ENCODE measurements at places on chromosomes 5 and 9. TPM values are rescaled to one million over a fixed set of nuclear protein-coding genes. Genes with fewer than 3 reads are reported as not detected.

DNA sequence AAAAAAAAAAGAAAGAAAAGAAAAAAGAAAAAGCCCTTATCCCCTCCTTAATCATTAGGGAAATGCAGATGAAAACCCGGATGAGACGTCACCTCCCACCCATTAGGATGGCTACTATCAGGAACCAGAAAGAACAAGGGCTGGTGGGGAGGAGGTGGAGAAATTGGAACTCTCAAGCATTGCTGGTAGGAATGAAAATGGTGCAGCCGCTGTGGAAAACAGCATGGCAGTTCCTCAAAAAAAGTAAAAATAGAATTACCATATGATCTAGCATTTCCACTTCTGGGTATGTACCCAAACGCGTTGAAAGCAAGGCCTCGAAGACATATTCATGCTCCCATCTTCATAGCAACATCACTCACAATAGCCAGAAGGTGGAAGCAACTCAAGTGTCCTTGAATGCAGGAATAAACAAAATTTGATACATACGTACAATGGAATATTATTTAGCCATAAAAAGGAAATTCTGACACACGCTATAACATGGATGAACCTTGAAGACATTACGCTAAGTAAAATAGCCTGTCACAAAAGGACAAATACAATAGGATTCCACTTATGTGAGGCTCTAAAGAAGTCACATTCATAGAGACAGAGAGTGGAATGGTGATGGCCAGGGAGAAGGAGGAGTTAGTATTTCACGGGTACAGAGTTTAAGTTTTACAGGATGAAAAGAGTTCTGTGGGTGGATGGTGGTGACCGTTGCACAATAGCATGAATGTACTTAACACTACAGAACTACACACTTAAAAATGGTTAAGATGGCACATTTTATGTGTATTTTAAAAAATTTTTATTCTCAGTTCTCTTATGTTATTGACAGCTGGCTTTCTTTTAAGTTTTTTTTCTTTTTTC lies 166.8 kb upstream of the IER5L start:
- DNase-seq = no peak

DNA sequence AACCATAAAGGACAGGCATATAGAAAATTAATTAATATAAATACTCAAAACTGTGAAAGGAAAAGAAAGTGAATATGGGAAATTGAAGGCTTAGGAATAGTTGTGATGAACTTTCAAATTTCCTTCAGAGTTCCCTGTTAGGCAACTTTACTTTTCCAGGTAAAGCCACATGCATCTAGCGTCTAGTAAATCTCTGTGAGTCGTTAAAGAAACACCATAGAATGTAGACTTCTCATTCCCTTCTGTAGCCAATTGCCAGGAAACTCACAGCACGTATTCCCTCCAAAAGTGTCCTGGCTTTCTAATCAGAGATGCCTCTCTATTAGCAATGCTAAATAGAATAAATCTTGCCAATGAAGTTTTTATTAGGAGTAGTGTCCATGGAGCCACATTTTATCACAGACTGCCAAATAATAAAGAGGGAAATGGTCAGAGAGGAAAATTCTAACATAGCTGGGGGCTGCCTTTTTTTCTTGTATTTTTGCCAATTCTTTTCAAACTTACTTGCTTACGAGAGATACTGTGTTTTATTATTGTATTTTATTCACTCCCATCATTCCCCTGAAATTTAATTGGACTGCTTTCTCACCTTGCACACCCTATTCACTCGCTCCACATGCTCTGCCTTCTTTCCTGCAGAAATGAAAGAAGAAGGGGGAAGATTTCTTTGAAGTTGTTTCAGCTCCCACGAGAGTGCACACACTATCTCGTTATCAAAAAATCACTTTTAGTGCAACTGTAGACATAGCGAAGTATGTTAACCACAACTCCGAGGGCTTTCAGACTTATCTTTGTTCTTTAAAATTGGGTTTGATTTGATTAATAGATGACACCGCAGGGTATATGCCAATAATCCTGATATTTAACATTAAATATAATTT lies 439.0 kb downstream of the CSNK1G3 start:
- DNase-seq = no peak

The RNF44 gene
- total RNA-seq = 121 TPM

The ARHGEF39 gene
- total RNA-seq = 0.95 TPM

The TRIO gene
- 183 TPM for total RNA-seq

GRCh38 chr5:126009566-126009965 lies 413.6 kb upstream of the GRAMD2B start:
- DNase-seq = no peak

The ENTPD2 gene
- total RNA-seq = 0.32 TPM

- DNase-seq = no peak
These were observed 95.3 kb downstream of the LIX1 start for GRCh38 chr5:97047076-97047475.

The MAP1B gene
- total RNA-seq = 5.7 TPM

The IL33 gene
- 5.0 TPM for total RNA-seq

GRCh38 chr9:34171753-34172535 lies 6.9 kb upstream of the UBAP1 start:
- peak; percentile 83 for DNase-seq

The PCDHA11 gene
- total RNA-seq = 0.36 TPM

The CSF1R gene
- 372 TPM for total RNA-seq

GRCh38 chr9:33956544-33956943 lies 92.1 kb downstream of the UBAP2 start:
- DNase-seq = no peak

The SEC24A gene
- total RNA-seq = 26.2 TPM

DNA sequence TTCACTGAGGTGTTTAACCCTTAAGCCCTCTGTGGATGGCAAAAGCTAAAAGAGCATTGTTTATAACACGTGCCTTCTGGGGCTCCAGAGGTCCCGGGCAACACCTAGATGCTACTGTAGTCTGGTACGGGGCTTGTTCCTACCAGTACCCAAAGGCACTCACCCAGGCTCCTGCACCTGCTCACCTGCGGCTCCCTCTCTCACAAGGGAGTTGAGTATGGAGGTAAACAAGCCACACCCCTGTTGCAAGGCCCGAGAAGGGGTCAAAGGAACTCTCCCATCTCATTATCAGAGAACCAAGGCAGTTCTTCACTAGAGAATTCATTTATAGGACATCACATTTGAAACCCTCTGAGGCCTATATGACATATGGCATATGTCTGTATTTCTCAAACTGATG lies 53.4 kb upstream of the IL6ST start:
- DNase-seq = no peak

- DNase-seq = no peak
These were observed 483.1 kb downstream of the BNC2 start for GRCh38 chr9:16387382-16387781.

DNA sequence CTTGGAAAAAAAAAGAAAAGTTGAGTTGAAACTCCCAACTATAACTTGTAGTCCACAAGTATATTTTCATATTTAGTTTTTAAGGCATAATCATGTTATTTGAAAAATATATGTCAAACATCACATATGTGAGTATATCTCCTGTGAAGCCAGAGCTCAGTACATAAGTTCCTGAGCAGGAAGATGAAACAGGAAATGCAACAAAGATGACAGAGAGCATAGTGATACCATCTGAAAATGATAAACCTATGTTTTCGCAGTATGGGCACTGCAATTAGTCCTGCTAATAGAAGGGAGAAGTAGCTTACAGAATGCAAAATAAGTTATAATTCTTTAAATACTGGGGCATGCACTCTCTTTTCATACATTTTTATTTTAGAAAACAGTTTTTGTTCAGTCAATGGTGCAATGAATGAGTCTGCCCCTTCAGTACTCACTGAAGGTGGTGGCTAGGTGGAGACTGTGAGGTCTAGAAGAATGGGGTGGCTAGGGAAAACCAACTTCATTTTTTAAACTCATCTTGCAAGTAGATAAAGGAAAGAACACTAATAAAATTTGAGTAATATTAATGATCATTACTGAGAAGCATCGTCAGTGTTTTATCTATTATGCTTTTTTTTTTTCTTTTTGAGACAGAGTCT lies 54.1 kb upstream of the FYB1 start:
- DNase-seq = no peak

- DNase-seq = no peak
These were observed 78.2 kb upstream of the ARAP3 start for GRCh38 chr5:141760193-141760592.

GRCh38 chr5:119522841-119523240 lies 70.5 kb downstream of the HSD17B4 start:
- no peak for DNase-seq

The TMEM215 gene
- not detected for total RNA-seq

- no peak for DNase-seq
These were observed 27.1 kb downstream of the ZNF608 start for GRCh38 chr5:124719113-124719967.

The CDO1 gene
- 11.1 TPM for total RNA-seq

GRCh38 chr5:62214701-62215100 lies 91.3 kb upstream of the KIF2A start:
- DNase-seq = no peak

The NTRK2 gene
- total RNA-seq = 10.4 TPM

DNA sequence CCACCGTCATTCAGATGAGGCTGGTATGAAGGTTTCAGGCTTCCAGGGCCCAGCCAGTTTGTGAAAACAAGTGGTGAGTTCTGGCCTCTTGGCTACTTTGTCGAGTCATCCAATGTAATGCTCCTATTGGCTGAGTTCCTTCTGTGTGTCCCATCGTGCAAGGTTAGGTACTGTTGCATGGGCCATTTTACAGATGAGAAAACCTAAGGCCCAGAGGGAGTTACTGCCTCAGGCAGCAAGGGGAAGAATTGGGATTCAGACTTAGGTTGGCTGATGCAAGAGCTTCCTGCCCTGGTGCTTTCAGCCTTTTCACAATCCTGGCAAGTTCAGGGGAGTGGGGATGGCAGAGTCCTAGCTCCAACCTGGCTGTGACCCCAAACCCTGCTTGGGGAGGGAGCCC lies 17.4 kb upstream of the PITX1 start:
- no peak for DNase-seq

GRCh38 chr9:130846487-130847305 lies 11.6 kb downstream of the ABL1 start:
- DNase-seq = peak; percentile 74

GRCh38 chr9:85420750-85421149 lies 321.0 kb downstream of the AGTPBP1 start:
- DNase-seq = no peak

GRCh38 chr5:81156732-81157131 lies 76.4 kb upstream of the CKMT2 start:
- DNase-seq = no peak

DNA sequence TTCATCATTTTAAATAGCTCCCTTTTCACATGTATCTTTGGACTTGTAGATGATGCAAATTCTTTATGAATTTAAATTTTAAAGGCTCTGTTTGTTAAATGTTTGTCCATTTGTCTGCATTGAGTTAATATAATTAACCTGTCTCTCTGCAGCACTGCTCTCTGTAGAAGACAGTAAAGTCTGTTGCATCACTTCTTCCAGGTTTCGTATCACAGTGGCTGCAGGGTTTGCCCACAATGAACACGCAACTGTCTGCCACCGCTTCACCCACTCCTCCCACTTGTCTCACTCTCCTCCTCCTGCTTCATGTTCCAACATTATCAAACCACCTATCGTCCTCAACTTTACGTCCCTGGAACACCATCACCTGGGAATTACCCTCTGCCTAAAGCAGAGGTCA lies 231.3 kb upstream of the SLC30A5 start:
- no peak for DNase-seq

DNA sequence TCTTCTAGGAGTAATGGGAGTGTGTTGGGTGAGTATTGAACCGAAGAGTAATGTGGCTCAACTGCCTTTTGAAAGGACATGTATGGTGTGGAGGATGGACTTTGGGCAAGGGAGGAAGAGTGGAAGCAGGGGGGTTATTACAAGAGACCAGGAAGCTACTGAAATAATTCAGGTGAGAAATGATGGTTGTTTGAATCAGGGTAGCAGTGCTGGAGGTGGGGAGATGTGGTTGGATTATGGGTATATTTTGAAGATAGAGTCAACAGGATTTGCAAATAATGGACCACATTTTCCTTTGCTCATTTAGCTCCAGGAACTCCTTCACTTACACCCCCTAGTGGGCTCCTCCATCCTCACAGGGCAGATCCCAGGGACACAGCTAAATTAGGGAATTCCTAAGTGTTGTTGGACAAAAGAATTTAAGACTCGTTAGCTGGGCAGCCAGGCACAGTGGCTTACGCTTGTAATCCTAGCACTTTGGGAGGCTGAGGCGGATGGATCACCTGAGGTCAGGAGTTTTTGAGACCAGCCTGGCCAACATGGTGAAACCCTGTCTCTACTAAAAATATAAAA lies 1.2 kb upstream of the SLC4A9 start:
- DNase-seq = no peak

The CAVIN4 gene
- total RNA-seq = 0.14 TPM

GRCh38 chr5:132008961-132009680 lies 2.3 kb downstream of the ACSL6 start:
- peak; percentile 31 for DNase-seq

DNA sequence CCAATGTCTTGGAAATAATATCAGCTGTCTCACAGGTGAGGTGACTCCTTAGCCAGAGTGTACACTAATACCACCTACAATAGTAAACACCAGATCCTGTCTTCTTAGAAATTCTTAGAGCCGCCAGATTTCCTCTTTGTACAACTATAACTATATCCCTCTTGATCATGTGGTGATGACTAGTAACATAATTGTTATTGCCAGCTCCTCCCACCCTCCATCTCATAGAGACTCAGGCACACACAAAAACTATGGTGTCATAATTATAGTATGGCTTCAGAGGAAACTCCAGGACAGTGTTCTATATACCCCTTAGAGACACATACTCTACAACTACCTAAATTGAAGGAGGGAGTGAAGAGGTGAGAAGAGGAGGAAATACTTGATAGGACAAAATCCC lies 33.1 kb downstream of the PGGT1B start:
- no peak for DNase-seq

GRCh38 chr5:11909471-11909870 lies 5.2 kb upstream of the CTNND2 start:
- DNase-seq = no peak

The EQTN gene
- not detected for total RNA-seq

DNA sequence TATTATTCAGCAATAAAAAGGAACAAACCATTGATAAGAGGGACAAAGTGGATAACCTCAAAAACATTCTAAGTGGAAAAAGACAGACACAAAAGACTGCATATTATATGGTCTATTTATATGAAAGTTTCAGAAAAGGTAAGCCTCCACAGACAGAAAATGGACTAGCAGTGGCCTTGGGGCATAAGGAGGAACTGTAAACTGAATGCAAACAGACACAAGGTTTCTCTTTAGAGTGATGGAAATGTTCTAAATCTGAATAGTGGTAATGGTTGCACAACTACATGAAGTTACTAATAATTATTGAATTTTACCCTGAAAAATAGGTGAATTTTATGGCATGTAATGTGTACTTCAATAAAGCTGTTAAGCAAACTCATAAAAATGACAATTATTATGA lies 286.3 kb upstream of the PAPPA start:
- DNase-seq = no peak

The DOCK8 gene
- total RNA-seq = 245 TPM

- no peak for DNase-seq
These were observed 179.9 kb downstream of the ATPSCKMT start for GRCh38 chr5:10069637-10070313.

- DNase-seq = no peak
These were observed 219.8 kb downstream of the ARL15 start for GRCh38 chr5:54090495-54091120.
